ENCODE measurements at places on chromosomes 2 and 18. TPM values are rescaled to one million over a fixed set of nuclear protein-coding genes. Genes with fewer than 3 reads are reported as not detected.

DNA sequence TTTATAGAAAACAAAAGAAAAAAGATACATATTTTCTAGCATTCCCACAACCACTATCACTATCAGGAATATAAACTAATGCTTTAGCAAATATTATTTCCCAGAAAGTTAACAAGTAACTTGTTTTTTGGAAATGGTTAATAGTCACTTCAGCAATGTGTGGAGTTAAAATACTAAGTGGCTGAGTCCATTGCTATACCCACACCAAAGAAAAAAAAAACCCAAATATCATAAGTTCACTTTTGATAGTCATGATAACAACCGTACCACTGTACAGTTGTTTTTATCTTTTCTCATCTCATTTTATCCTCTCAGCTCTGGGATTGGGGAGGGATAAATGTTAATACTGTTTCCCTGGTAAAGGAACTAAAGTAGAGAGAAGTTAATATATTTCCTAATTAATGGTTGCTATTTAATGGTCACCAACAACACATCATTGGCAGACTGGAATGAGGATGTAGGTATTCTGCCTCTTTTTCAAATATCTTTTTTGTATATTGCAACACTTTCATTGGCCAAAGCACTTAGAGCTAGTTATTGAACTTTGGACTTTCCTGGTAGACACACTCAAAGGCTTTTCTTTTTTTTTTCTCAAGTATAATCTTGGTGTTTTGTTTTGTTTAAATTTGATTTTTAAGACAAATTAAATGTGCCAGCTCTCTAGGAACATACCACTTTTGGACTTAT, 18.4 kb upstream of the KANSL1L start:
- DNase-seq, result no peak

- DNase-seq, result no peak
These were observed 44.6 kb downstream of the SMAD4 start for GRCh38 chr18:51074605-51075004.

Gene ACKR3
- not detected for total RNA-seq

Gene TMEM198
- 2.3 TPM for total RNA-seq

Gene HES6
- total RNA-seq, result 1.1 TPM

- no peak for DNase-seq
These were observed 155.3 kb downstream of the TPGS2 start for GRCh38 chr18:36673452-36673851.

GRCh38 chr2:230060672-230061293, 7.9 kb downstream of the SLC16A14 start:
- no peak for DNase-seq

DNA sequence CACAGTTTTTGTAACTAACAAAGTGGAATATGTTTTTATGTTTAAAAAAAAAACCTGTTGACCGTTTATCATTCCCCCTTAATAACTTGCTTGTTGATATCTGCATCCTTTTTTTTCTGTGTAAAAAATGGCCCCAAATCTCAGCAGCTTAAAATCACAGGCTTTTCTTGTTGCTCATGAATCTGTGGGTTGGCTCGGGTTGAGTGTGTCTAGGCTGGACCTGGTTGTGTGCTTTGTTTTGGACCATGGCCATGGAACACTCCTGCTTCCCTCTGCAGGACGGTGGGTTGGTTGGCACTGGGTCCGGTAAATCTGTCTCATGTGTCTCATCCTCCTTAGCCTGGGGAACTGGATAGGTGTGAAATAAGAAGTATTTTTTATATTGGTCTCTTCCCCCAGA, 139.0 kb upstream of the LINC00305 start:
- DNase-seq, result no peak

- peak; percentile 28 for DNase-seq
These were observed 32.5 kb downstream of the MERTK start for GRCh38 chr2:111930875-111931274.

Gene DNER
- total RNA-seq, result 2.8 TPM

GRCh38 chr2:223526106-223526505, 76.1 kb downstream of the SCG2 start:
- DNase-seq, result no peak

Gene NABP1
- 121 TPM for total RNA-seq

- DNase-seq, result peak; percentile 79
These were observed 33.5 kb downstream of the PNO1 start for GRCh38 chr2:68190991-68191731.

- no peak for DNase-seq
These were observed 75.4 kb downstream of the CSRNP3 start for GRCh38 chr2:165544897-165545296.

- no peak for DNase-seq
These were observed 3.8 kb downstream of the EN1 start for GRCh38 chr2:118843483-118844132.

Gene ADAM23
- 0.47 TPM for total RNA-seq

DNA sequence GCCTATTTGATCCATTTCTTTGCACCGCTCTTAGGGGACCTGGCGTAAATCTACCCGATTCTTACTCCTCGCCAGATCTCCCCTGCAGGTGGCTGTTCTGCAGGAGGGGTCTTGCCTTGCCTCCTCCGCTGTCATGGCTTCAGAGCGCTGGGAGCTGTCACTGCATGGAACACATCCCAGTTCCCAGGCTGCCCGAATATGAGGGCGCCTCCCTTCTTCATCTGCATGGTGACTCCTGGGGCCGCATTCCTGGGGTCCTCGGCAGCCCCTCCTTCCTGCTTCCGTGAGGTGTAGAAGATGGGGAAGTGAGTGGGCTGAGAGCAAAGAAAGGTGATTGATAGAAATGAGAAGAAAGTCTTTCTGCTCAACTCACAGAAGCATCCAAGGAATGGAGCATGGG, 27.3 kb upstream of the COPS8 start:
- no peak for DNase-seq

Gene CPLX4
- not detected for total RNA-seq

DNA sequence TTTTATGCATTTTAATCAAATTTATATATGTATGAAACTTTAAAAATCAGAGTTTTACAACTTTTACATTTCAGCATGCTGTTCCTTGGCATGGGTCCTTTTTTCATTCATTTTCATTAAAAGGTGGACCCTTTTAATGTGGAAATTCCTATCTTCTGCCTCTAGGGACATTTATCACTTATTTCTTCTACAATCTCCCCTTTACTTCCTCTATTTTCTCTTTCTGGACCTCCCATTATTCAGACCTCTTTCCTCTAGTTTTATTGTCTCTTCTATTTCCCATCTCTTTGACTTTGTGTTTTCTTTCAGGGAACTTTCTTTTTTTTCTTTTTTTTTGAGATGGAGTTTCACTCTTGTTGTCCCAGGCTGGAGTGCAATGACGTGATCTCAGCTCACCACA, 5.7 kb downstream of the PROC start:
- DNase-seq, result no peak

- no peak for DNase-seq
These were observed 32.0 kb downstream of the IMPA2 start for GRCh38 chr18:12013186-12013916.

Gene DRC1
- total RNA-seq, result not detected

Gene UBR3
- total RNA-seq, result 39.4 TPM

DNA sequence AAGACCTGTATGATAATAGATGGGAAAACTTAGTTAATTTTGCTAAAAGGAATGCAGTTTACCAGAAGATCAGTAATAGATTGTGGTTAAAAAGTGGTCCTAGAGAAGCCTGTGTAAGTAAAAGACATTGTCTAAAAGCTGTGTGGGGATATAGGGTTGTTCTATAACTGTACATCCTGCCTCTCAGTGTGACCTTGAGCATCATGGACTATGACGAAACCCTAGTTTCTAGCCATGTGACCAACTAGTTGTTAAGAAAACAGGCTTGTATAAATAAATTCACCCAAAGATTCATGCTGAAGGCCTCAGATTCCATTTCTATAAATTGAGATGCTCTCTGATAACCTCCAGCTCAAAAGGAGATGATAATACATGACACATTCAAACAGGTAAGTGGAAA, 160.7 kb downstream of the IKZF2 start:
- DNase-seq, result no peak

DNA sequence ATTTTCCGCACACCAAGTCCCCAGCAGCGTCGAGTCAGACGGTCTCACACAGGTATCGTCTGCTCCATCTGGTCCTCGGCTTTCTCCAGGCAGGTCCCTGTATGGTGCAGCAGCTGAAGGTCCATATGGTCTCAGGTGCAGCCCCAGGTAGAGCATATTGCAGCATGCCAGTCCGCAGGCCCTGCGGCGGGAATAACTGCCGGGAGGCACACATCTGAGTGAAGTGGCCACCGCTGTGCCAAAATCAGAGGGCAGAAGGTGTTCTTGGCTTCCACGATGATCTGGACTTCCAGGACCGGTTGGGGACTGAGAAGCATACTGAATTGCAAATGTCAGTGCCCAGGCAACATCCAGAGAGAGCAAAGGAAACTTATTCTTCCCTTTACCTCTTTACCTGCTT, 320.3 kb downstream of the RNF144A start:
- no peak for DNase-seq

DNA sequence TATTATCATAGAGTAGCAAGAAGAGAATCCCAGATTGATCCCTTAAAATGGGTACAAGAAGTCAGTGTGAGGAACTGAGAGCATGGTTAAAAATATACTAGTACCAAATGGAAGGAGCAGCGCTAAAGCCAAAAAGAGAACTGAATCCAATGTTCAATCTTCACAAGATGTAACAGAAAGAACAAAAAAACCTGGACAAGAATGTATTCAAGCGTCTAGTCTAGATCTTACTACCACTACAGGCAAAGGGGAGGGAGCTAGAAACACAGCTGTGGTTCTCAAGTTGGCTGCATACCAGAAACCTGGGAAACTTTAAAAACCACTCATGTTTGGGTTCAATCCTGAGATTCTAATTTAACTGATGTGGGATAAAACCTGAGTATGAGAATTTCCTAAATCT, 57.5 kb downstream of the PIAS2 start:
- no peak for DNase-seq

GRCh38 chr2:26646986-26647672, 6.0 kb upstream of the CIB4 start:
- DNase-seq, result no peak

Gene CGREF1
- total RNA-seq, result not detected

DNA sequence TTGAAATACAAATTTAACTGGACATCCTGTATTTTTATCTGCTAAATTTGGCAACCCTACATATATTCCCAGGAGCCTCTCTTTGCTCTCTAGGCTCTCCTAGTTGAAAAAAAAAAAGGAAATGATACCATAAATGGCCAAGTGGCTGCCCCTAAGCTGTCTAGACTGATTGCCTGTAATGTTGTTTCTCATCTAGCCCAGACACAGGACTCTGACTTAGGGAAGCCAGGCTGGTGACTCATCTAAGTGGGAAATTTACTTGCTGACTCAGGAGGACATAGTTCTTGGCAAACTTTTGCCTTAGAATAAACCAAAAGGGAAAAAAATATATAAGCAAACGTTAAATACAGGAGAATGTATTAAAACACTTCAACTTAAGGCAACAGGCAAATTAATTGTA, 14.6 kb upstream of the ITGAV start:
- DNase-seq, result peak; percentile 96

GRCh38 chr2:159941729-159942128, 120.7 kb downstream of the PLA2R1 start:
- no peak for DNase-seq

Gene MTX2
- total RNA-seq, result 26.0 TPM

DNA sequence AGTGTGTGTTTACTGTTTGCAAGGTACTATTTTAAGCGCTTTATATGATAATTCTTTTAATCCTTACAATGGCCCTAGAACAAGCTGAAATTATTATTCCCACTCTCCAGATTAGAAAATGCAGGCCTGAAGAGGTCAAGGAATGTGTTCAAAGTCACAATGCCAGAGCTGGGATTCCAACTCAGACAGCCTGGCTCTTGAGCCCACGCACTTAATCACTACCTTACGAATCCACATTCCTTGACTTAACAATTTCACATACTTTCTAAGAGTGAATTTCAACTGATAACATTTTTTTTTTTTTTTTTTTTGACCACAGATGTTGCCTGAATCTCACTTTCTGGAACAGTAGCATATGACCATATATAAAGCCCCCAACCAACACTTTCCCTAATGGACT, 400.3 kb downstream of the NCKAP5 start:
- no peak for DNase-seq

DNA sequence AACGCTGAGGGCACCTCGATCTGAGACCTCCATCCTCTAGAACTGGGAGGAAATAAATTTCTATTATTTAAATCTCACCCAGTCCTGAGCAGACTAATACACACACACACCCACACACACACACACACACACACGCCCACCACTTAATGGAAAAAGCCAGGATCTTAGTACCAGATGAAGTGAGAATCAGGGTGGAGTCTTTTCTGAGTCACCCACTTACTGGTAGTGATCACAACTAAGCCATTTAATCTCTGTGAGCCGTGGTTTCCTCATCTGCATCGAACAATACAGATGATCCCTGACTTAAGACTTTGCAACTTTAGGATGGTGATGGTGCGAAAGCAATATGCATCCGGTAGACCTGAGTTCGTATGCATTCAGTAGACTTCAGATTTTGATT, 18.6 kb downstream of the THNSL2 start:
- DNase-seq, result no peak

DNA sequence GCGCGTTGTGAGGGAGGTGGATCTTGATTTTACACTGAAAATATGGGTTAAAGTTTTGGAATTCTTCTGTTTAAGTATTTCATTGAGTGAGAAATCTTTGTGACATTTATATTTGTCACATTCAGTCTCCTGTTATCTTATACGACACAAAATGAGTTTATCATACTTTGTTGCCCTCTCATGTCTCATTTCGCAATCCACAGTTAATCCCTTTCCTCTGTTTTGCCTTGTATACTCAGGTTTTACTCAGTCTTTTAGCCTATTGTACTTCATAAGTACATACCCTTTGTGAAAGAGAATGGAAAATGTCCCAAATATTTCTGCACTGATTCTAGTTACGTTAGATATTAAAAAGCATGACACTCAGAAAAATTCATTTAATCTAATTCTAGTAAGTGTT, 142.7 kb downstream of the ATP9B start:
- DNase-seq, result no peak

DNA sequence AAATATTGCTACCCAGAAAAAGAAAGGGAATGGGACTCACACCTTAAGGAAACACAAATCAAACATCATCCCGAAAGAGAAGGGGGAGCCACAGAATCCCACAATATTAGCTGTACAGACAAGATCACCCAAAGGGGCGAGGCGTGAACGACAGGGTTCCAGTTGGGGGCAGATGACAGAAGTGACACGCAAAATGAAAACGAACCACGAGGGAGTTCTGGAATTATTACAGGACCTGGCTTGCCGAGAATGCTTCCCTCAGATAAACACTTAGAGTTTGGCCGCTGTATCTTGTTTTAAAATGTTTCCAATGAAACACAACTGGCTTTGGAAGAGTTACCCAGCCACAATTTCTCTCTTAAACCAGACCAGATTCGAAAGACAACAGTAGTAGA, 60.4 kb downstream of the C2orf76 start:
- no peak for DNase-seq

Gene CRYBA2
- total RNA-seq, result not detected

DNA sequence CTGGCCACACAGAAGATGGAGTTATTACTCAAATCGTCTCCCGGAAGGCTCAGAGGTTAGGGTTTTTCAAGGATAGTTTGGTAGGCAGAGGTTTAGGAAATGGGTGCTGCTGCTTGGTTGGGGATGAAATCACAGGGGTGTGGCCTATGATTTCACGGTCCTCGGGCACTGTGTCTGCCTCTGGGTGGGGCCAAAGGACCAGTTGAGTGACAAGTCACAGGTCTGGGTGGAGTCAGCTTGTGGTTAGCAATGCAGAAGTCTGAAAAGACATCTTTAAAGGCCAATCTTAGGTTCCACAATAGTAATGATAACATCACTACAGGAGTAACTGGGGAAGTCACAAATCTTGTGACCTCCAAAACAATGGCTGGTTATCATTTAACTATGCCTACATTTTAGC, 387.8 kb downstream of the ZNF521 start:
- no peak for DNase-seq

Gene REG3A
- total RNA-seq, result not detected
